NCI-H1092 treated with DMSO at 0.1 percent for 48 hours (cell line): ENCODE measurements at places on chromosomes 3 and 15.

DNA sequence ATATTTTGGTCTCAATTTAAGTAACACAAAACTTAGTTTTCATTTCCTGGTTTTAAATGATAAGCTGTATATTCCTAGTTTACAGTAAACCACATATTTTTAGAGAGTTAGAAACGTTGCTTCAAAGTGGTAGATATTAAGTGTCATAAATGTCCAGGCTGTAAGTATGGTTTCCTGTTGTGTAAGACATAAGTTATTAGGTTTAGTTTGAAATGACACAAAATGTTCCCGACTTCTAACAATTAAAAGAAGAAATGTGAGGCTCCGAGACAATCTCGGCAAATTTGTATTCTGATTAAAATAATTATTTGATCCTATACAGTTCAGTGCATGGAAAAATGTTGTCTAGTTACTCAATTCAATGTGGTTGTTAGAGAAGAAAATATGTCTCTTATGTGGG, 387.3 kb downstream of the EPHA3 start:
- no peak for DNase-seq

DNA sequence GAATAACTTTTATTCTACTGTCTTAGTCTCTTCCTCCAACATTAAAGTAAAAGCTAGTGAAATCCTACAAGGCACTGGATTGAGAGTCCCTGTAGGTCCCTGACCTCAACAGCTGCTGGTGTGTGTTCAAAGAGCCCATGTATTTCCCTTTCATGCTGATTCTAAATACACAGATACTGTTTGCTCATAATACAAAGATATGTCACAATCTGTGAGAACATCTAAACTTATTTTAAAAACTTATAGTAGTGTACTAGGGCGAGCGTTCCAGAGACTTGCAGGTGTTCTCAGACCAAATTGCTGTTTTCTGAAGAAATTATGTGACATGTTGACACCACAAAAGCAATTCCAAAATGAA, 145.9 kb upstream of the LIPC start:
- no peak for DNase-seq

GRCh38 chr15:71702496-71702895, 107.9 kb upstream of the NR2E3 start:
- DNase-seq = no peak

DNA sequence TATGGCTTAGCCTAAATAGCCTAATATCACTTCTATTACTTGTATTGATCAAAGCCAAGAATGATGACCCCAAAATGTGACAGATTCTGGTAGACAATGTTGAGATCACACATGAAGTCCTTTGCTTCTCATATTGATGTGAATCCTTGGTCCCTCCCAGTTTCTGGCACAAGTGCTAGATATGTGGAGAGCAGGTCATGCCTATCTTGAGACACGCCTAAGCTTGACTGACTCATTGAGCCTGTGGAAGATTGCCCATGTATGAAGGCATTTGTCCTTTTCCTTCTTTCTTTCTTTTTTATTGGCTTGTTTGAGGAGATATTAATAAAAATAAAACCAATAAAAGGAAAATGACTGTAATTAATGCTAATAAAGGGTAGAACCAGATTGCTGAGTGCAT, 54.0 kb upstream of the TMEM108 start:
- no peak for DNase-seq

- no peak for DNase-seq
Observed at GRCh38 chr15:34514251-34514670, 69.2 kb downstream of the GOLGA8B start.

DNA sequence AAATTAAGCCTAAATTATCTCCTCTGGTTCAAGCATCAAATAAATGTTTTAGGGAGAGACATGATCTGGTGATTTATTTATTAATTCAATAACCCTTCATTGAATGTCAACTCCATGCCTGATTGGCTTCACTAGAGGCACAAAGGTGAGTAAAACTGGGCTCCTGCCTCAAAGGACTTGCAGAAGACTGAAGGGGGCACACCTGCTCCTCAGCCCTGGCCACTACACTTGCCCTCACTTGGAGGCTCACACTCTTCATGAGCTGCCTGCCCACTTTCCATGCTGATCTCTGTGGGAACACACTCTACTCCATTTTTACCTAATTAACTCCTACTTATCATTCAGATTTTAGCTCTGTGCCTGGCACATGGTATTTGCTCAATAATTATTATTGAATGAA, 84.4 kb upstream of the KCNMB2 start:
- DNase-seq = no peak

DNA sequence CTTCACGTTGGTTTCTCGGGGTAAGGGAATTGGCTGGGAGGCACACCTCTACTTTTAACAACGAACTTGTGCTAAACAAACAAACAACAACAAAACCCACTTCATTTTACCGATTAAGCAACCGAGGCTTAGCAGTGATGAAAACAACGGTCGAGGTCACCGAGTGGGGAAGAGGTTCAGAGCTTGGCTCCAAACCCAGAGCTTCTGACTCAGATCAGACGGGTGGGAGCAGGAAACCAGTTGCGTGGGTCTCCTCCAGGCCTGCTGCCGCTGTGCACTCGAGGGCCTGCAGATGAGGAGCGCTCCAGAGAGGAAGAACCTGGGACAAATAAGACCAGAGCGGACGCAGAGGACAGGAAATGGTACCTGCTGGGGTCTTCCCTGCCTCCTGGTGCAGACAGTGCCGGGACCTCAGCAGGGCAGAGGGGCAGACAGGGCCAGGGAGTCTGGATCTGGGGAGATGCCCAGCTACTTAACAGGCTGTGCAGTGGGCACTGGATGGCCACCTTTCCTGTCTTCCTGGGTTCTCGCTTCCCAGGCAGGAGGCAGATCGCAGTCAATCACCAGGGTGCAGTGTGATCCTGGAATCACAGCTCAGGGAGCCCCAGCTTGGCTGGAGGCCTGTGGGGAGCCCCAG, 99.0 kb upstream of the MEF2A start:
- no peak for DNase-seq

DNA sequence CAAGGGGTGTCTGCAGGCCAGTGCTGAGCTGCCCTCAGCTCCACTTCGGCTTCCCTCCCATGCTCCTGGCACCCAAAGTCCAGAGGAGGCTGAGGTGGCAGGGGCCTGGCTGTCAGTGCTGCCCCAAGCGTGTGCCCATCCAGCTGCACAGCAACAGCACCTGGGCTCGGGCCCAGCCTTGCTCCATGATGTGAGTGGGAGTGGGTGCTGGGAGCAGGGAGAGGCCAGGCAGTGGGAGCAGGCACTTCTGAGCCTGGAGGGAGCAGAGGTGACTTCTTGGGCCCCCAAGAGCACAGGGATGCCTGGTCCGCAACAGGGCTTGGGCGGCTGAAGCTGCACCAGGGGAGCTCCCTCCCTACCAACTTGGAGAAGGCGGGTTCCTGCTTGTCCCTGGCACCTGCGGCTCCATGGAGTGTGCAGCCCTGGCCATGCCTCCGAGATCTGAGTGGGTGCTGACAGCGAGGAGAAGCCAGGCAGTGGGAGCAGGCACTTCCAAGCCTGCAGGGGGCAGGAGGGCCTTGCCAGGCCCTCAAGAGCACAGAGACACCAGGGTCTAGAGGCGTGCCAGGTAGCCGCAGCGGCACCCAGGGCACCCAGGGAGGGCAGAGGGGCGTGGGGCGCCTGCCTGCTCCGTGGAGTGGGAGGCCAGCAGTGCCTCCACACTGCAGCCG, 366.7 kb upstream of the SGO1 start:
- DNase-seq = no peak

- no peak for DNase-seq
Observed at GRCh38 chr15:99143655-99144610, 39.1 kb downstream of the SYNM start.

- no peak for DNase-seq
Observed at GRCh38 chr3:182183716-182184430, 472.1 kb downstream of the SOX2 start.
